ENCODE measurements at places on chromosomes 3 and 15.

GRCh38 chr15:44216958-44217357 lies 21.9 kb upstream of the FRMD5 start:
- DNase-seq: no peak

DNA sequence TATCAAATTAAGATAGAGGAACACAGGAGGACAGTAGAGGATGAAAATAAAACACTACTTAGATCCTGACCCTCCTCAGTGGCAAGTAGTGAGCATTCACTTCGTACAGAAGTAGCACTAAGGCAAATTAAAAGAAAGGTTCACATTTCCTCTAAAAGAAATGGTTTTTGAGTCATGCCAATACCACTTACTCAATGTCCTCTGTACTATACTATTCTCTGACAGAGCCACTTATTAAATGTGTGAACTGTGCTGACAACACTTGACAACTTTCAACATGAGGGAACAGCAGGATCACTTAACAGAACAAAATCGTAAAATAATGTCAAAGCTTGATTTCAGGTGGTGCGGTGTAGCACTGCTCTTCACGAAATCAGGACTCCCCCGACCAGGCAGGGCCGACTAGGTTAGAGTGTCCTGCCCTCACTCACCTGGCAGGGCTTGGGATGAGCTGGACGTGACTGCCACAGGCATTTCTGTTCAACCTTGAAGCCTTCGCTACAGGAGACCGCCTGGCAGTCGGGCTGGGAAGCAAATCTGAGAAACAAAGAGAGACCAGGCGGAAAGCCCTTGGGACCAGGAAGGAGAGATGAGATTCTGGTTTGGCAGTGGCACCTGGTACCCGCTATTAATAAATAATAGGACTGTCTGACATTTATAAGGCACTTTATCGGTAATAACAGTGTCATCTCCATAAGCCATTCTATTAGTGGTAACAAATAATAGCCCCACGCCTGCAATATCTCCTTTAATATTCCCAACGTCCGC lies 611 bp upstream of the SLC27A2 start:
- DNase-seq: no peak

DNA sequence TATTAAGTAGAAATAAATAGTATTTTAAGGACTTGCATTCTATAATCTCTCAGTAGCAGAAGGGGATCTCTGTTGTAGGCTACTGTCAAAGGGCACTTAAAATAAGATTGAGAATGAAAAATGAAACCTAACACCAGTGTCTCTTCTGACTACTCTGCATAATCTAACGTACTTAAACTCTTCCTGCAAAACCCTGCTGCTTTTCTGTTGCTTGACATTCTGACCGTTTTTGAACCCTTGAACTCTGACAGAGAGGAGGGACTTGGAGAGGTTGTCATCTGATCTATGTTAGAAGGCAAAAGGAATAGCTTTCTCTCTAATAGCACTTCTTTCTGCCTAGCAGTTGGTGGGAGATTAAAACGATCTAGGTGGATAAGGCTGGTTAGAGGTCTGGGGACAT lies 204.6 kb downstream of the ZIC1 start:
- DNase-seq: no peak

GRCh38 chr3:136404056-136404455 lies 153.9 kb downstream of the PCCB start:
- no peak for DNase-seq

All from DMS153 (cell line).